Activated T-cell treated with anti-CD3 and anti-CD28 coated beads, Interleukin-2, amount 50 U/mL, for 24 hours (primary cell): ENCODE measurements at places on chromosomes 2 and 18.

GRCh38 chr18:63177919-63178821, 141.4 kb downstream of the BCL2 start:
- DNase-seq: no peak

DNA sequence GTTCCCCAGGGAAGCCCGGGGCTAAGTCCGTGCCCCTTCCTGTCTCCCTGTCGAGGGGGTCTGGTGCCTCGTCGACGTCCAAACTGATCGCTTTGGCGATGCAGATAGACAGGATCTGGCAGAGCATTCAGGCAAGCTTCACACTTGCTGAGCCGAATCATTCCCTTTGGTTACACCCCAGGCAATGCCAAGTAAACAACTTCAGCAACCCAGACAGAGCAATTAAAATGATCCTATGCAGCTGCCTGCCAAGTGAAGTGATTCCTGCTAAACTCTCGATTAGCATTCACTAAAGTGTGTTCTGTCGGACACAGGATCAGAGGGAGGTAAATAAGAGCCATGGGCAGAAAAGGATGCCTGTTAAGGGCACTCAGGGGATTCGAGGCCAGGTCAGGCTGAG, 108.2 kb upstream of the RAB12 start:
- DNase-seq: no peak

- peak; percentile 79 for DNase-seq
Observed at GRCh38 chr2:27262379-27263286, at the start of gene SLC30A3. TSS of gene SLC30A3 (minus strand) at chr2:27263047. CDS start at chr2:27262906, 141 bp downstream.

DNA sequence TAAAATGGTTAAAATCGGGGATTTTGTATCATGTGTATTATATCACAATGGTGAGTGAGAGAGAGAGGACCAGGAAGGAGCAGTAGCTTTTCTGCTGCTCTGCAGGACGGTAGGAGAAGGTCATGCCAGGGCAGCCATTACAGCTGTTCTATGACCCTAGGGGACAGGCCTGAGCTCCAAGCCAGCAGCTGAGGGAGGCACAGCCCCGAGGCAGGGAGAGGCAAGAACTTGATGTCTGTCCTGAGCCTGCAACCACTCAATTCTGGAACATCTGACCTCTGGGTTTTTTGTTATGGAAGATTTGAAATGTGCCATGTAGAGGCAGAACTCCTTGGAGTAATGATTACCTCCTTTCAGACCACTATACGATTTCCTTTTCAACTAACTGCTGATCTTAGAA, 135.8 kb upstream of the SH3BP4 start:
- DNase-seq: no peak

DNA sequence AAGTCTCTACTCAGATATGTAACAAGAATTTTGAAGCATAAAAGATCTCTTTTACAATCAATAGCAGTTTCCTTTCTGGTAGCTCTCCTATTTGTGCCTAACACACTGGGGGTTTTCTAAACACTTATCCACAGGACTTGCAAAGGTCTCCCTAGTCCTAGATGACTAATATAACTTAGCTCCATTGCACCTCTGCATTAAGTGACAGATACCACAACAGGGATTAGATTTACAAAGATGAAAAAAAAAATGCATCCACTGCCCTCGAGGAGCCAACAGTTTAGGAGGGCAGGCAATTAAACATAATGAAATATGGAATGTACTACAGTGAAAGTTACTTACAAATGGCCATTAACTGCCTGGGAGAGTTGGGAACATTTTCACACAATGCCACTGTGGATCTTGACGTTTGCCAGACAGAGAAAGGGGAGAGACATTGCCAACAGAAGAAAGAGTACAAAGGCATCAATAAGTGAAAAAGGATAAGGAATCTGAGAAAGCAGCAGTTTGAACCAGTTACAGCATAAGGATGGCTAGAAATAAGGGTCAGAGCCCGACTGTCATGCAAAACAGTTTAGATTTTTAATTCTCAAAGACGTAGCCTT, 14.3 kb downstream of the PPP3R1 start:
- DNase-seq: no peak
